ENCODE measurements at places on chromosomes 11 and 22. TPM values are rescaled to one million over a fixed set of nuclear protein-coding genes. Genes with fewer than 3 reads are reported as not detected.

Gene FGF4
- total RNA-seq, result not detected

Gene DUSP8
- under 0.01 TPM for total RNA-seq

Gene FOLR2
- not detected for total RNA-seq

Gene TMEM151A
- total RNA-seq, result 0.36 TPM

Gene EIF3D
- total RNA-seq, result 393 TPM

- DNase-seq, result no peak
These were observed 159.4 kb downstream of the CADM1 start for GRCh38 chr11:115344846-115345245.

DNA sequence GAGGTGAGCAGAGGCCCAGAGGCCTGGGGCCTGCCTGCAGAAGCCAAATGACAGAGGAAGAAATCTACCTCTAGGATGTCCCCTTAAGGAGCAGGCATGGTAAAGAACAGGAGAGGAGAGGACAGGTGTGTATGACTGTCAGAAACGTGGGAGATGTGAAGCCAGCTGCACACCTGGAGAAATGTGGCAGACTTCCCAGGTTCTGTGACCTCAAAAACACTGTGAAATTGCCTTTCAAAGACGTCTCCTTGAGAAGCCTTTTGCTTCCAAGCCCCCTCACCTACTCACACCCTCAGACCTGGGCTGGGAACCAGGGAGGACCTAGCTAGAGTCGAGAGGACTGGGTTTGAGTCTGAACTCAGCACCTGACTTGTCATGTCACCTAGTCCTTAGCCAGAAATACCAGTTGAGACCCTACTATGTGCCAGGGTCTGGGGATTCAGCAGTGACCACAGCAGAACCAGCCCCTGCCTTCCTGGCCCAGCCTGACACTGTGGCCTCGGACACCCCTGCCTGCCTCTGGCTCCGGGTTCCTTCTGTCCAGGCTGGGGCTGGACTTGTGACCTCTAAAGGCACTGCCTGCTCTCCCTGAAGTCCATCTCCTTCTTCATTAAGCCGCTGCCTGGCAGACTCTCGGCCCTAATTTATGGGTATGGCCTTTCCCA, 5.6 kb downstream of the TPBGL start:
- peak; percentile 44 for DNase-seq

GRCh38 chr11:45960387-45961095, 38.1 kb downstream of the LARGE2 start:
- no peak for DNase-seq

DNA sequence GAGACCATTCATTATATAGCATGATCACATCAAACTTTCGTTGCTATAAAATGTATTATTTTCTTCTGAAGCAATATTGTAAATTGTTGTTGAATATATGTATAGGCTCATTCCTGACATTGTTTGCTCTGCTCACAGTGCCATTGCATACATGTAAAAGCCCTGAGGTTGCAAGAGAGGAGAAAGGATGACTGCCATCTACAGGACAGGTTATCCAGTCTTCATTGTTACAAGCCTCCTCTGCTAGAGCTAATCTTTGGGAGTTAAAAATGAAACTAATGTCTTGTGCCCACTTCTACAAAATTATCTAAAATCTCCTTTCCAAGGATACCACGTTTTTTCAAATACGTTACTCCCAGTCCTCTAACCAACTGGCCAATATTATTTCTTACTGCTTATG, 16.4 kb upstream of the OR5AL1 start:
- DNase-seq, result no peak

- DNase-seq, result peak; percentile 92
These were observed 15.5 kb downstream of the APOL3 start for GRCh38 chr22:36144886-36145541.

GRCh38 chr11:36385121-36385970, 89.3 kb downstream of the PRR5L start:
- no peak for DNase-seq

DNA sequence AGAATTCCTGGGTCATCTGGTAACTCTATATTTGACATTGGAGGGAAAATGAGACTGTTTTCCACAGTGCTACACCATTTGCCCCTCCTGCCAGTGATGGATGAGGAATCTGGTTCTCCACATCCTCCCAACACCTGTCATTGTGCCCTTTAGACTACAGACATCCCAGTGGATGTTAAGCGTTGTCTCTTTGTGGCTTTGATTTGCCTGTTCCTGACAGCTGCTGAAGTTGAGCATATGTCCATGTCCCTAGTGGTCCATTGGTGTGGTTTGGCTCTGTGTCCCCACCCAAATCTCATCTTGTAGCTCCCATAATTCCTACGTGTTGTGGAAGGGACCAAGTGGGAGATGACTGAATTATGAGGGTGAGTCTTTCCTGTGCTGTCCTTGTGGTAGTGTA, 88.5 kb downstream of the BRD1 start:
- no peak for DNase-seq

GRCh38 chr22:39501644-39502108, 414 bp upstream of the MIEF1 start:
- no peak for DNase-seq
